ENCODE measurements at places on chromosomes 12 and 14.

- no peak for DNase-seq
Measured at GRCh38 chr12:3119192-3119755, 42.1 kb downstream of the TSPAN9 start.

DNA sequence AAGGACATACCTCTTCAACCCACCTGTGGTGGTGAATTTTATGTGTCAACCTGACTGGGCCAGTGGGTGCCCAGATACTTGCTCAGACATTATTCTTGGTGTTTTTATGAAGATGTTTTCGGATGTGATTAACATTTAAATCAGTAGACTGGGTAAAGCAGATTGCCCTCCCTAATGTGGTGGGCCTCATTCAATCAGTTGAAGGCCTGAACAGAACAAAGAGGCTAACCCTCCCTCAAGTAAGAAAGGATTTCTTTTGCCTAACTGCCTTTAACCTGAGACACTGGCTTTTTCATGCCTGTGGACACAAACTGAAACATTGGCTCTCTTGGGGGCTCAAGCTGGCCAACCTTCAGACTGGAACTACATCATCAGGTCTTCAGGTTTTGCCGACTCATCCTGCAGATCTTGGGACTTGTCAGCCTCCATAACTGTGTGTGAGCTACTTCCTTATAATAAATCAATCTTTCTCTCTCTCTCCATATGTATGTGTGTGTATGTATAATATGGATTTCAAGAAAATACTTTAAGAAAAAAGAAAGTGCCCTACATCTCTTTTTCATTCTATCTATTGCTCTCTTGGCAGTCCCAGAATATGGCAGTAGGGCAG, 39.4 kb downstream of the RTN1 start:
- no peak for DNase-seq

DNA sequence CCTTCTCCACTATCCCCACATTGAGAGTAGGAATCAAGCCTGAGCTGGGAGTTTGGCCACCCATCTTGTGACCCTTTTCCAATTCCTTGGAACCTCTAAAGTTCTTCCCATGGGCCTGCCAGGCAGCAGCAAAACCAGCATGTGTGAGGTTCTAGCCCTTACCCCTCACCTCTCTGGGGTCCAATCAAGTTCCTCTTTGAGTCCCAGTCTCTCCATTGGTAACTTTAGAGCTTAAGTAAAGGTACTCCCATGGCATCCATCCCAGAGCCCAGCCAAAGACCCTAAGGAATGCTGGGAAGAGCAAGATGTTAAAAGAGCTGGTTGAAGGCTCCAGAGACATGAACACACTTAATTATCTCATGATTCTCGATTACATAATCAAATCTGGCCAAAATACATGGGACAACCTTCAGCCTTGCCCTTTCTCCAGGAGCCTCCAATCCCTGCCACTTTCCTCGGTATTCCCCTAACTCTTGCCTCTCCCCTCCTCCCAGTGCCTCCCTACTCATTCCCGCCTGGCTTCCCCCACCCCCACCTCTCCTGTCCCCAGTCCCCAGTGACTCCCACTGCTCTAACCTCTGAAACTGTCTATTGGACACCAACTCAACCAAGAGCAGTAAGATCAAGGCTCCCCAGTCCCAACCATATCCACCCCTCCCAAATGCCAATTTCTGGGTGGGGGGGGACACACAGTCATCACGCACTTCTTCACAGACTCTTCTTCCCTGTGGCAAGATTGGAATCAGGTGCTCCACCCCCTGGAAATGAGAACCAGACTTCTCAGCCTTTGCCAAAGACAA, 4.8 kb upstream of the TNS2 start:
- DNase-seq, result no peak

GRCh38 chr14:104280902-104281767, 142.7 kb downstream of the KIF26A start:
- DNase-seq, result peak; percentile 61

DNA sequence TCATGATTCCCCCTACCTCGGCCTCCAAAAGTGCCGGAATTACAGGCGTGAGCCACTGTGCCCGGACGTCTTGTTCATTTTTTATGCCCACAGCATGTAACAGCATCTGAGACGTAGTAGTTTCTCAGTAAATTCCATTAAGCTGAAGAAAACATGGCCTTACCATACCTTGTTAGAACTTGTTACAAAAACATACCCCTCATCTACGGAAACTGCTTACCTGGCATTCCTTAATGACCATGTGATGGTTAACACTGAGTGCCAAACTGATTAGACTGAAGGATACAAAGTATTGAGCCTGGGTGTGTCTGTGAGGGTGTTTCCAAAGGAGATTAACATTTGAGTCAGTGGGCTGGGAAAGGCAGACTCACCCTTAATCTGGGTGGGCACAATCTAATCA, 186.8 kb downstream of the CEP128 start:
- no peak for DNase-seq

DNA sequence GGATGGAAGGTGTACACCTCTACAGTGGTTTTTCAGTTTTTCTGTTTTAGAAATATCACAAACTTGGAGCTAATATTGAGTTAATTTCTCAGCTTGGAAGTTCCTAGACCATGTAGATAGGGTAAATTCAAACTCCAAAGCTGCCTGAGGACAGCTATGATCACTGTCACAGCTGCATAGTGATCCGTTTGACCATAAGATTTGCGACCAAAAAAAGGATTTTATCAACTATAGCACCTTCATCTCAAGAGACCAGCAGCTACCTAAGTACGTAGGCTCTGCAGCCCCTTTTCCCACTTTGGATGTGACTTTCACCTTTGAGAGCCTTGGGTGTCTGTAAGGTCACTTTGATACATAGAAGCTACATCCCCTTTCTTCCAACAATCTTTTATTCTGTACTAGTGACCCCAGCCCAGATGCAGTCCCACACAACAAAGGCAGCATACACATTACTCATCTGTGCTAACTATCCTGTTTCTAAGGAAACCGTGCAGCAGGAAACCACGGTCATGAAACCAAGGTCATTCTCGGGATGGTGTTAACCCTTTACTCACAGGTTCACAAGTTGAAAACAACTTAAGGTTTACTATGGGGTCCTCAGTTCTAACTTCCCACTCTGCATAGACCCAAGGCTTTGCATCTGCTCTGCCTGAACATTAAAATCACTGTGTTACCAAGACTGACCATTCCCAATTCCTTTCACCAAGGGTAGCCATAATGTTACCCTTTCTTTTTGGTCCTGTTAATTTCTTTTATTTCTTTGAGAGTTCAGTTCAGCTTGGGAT, 75.4 kb downstream of the IFT81 start:
- no peak for DNase-seq

DNA sequence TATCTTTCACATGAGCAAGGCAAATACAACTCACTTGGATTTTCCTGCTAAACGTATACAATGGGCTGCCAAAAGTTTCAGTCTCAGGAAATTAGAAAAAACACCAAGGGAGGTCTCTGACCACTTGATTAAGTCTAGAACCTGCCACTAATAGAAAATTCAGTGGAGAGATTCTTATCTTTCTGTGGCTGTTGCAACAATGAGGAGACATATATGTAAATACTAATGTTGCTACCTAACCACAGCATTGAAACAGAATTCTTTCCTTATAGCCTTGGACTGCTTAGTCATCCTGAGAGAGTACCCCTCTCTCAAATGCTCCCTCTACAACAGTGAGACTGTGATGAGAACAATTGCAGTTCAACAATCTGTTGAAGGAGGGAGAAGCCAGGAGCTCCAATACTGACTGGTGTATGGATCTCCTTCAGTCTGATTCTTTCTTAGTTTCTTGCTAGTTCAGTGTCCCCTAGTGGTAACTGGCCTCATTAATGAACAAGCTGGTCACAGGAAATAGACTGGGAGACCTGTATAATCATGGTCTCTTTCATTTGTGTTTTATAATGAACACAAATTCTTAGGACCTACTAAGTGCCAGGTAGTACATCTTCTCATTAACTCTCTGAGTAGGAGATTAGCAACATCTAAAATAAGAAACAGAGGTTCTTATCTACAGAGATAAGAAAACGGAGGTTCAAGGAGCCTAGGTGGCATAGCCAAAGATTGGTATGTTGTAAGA, 164.5 kb downstream of the SLC38A4 start:
- peak; percentile 26 for DNase-seq

GRCh38 chr12:47896633-47897032, 8.2 kb downstream of the VDR start:
- no peak for DNase-seq

- DNase-seq, result no peak
Measured at GRCh38 chr12:100265732-100266584, 921 bp downstream of the DEPDC4 start.

DNA sequence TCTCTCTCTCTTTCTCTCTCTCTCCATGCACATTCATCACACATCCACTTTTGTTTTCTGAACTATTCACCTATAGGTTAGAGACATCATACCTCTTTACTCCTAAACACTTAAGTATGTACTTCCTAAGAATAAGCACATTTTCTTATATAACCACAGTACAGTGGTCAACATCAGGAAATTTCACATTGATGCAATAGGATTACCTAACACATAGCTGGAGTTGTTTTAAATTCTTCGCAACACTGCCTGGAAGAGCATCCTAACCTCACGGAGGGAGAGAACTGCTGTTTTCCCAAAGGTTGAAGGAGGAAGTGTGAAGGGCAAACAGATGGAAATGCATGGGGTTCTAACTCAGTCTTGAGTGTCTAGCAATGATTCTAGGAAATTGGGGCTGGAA, 159.2 kb downstream of the SYT1 start:
- DNase-seq, result no peak

GRCh38 chr14:102215071-102215470, 75.4 kb downstream of the WDR20 start:
- no peak for DNase-seq

- DNase-seq, result no peak
Measured at GRCh38 chr12:6606331-6607131, 648 bp downstream of the CHD4 start.

DNA sequence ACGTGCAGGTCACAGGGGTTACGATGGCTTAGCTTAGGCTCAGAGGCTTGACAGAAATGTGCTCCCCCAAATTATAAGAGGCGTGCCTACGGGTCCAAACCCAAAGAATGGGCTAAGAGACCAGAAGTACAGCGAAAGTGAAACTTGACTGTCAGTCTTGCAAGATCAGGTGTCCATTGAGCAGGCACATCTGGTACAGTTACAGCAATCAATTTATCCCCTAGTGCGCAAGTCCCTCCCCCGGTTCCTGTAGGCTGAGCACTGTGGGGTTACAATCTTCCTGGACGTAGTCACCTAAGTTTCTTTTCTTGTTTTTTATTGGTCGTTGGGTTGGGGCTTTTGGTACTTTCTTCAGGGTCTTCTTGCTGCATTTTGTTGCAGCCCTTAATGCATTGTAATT, 134.2 kb downstream of the UNC79 start:
- DNase-seq, result no peak

DNA sequence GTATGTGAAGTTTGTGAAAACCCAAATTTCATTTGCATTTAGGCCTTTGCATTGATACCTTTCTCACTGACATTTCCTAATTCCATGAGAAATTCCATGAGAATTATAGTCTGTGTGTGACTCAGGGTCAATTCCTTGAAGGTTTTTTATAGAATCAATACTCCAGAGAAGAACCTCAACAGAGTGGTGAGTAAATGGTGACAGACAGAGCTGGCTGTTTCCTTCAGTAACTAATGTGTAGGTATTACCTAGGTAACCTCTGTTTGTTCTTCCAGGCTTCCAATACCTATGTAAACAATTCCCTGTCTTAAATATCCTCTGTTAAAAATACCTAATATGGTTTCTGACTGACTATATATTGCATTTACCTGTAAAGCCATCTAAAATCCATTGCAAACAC, 117.0 kb downstream of the TTC8 start:
- no peak for DNase-seq

- DNase-seq, result peak; percentile 15
Measured at GRCh38 chr14:64800000-64800399, 79.7 kb downstream of the SPTB start.

GRCh38 chr12:79776111-79776510, 85.3 kb upstream of the PAWR start:
- DNase-seq, result no peak

- DNase-seq, result no peak
Measured at GRCh38 chr12:14954269-14954668, 7.1 kb downstream of the ARHGDIB start.

DNA sequence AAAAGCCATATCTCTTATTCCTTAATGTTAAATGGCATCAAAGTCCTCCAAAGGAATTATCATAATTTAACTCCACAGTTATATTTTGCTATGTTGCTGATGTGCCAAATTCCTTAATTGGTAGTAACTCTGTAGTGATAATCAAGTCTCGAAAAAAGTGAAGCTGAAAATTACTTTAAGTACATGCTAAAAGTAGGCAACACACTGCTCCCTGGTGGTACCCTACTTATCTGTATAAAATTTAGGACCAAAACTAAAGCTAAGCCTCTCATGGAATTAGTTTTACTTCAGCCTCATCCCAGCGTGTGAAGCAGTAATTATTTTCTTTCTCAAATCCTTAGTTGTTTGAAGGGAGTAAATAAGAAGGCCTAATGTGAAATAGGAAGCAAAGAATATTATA, 132.8 kb downstream of the TTLL5 start:
- peak; percentile 22 for DNase-seq

DNA sequence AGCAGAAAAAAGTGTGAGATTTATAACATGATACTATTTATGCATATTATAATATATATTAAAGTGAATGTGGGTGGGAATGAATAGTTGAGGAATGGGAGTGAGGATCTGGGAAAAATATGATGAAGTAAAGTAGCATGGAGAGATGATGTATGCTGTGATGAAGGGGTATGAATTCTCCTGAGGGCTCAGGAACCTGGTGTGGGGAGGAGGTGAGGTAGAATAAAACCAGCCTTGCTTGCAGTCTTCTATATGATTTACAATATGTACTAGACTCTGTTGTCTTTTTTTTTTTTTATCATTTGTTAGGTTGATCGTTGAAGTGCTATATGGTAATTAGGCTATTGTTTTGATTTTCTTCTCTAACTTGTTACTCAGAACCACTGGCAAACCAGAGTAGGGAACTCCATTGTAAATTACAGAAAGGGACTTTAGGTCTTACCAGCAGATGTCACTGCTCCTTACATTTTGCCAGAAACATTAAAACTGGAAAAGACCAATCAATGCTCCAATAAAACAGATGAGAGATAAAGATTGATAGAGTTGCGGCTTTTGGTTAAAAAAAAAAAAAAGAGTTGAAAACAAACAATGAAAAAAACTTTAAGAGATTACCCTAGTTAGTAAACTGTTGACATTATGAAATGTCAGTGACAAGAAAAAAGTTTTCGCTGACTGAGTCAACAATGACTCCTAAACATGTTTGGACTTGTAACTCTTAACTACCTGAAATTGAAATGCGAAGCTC, 39.9 kb downstream of the ATL1 start:
- no peak for DNase-seq

DNA sequence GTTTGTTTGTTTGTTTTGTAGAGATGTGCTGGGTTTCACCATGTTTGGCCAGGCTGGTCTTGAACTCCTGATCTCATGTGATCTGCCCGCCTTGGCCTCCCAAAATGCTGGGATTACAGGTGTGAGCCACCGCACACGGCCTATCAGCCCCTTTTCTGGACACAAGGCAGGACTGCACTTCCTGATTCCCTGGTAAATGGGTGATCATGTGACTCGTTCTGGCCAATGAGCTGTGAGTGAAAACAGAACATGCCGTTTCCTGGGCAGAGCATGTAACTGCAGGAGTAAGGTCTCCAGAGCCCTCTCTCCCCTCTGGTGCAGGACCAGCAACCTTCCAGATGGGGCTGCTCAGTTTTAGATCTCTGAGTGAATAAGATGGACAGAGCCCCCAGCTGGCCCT, 92.7 kb downstream of the ITPK1 start:
- DNase-seq, result peak; percentile 85
